ENCODE measurements at places on chromosomes 2 and 18. TPM values are rescaled to one million over a fixed set of nuclear protein-coding genes. Genes with fewer than 3 reads are reported as not detected.

DNA sequence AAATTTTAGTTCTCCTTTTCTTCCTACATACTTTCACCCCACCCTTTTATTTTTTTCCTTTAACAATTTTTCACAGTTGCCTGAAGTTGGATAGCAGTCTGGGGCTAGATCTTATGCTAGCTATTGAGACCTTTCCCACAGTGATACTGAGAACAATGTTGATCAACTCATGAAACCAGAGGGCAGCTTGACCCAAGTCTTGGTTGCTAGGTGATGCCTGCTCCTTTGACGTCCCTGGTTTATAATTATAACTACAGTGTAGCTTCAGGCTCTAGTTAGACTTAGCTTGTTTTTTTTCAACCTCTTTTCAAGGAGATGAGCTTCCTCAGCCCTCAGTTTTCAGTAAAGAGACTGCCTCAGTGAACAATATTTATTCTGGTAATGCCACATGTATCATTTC is 648.5 kb downstream of the IRS1 start:
- DNase-seq: no peak

DNA sequence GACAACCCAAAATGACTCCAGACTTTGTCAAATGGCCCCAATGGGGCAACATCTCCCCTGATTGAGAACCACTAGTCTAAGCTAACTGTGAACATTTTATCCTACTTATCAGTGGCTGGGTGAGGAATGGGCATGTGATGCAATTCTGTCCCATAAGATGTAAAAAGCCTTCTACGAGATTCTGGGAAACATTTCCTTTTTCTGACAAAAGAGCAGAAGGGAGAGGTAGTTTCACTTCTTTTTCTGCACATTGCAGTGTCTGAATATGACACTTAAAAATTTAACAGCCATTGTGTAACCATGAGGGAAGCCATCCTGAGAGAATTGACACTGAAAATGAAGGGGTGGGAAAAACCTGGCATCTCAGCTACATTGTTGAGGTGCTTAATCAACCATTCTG is 17.3 kb upstream of the MARCHF4 start:
- DNase-seq: no peak

GRCh38 chr2:177261116-177262060 is 3.1 kb downstream of the NFE2L2 start:
- DNase-seq: no peak

The ANKRD30B gene
- polyA plus RNA-seq: 0.05 TPM

- no peak for DNase-seq
Measured at GRCh38 chr2:237196409-237196808, 110.7 kb downstream of the COPS8 start.

- no peak for DNase-seq
Measured at GRCh38 chr2:145806546-145806945, 1286.6 kb upstream of the ZEB2 start.

DNA sequence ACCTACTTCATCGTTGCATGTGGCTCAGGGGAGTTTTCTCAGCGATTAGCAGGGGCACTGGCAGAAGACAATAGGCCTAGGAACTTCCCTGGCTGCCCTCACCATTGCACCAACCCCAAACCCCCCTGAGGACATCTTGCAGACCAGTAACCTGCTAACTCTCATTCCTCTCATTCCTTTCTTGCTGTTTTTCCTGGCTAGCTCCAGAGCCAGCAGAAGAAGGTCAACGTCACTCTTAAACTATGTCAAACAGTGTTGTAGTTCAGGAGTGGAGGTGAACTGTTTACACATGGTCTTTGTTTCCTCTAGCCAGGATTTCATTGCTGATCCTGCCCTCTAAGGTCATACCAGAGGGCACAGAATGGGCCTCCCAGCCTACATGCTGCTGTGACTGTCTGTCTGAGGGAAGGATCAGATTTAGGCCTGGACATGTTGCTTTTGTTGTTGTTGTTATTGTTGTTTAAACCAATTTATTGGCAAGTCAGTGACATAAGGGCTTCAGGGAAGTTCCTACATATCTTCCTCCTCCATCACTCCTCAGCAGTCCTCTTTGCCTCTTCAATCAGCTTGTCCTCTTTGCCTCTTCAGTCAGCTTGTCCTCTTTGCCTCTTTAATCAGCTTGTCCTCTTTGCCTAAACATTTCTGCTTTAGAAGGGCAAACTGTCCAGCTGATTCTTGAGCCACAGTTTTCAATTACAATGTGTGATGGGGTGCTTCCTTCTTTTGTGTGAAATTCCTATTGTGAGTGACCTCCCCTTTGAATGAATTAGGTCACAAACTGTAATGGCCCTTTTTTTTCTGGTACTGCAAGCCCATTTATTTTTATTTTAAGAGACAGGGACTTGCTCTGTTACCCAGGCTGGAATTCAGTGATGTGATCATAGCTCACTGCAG is 471.9 kb upstream of the TNP1 start:
- DNase-seq: peak; percentile 45

- DNase-seq: no peak
Measured at GRCh38 chr18:7561909-7562460, 5.1 kb upstream of the PTPRM start.

The CGREF1 gene
- 4.8 TPM for polyA plus RNA-seq

DNA sequence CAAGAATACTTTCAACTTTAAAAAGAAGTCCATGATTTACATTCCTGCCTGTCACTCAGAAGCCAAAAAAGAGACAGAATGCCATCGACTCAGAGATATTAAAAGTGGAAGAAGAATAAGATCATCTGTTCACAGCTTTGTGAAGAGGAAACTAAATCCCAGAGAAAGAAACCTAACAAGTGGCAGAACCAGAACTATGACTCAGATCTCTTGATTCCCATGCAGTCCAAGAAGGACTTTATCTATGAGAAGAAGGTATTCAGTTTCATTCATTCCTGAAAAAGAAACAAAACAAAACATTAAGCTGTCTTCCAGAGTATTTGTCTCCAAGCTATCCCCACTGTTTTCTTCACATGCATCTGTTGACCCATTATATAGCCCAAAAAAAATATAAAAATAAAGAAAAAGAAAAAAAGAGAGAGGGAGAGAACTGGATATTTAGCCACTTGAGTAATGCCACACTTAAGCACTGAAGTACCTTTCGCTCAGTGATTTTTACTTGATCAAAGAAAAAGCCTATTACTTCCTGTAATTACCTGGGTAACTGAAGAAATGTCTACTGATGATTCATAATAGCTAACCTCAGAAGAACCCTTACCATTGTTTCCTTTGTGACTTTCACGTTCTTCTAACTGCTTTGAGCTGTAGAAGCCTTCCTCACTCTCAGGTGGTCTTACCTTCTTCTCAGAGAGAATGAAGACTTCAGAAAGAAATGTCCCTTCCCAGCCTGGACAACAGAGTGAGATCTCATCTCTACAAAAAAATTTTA is 17.7 kb upstream of the AKAIN1 start:
- no peak for DNase-seq

GRCh38 chr18:78813936-78814710 is 165.5 kb upstream of the SALL3 start:
- no peak for DNase-seq

DNA sequence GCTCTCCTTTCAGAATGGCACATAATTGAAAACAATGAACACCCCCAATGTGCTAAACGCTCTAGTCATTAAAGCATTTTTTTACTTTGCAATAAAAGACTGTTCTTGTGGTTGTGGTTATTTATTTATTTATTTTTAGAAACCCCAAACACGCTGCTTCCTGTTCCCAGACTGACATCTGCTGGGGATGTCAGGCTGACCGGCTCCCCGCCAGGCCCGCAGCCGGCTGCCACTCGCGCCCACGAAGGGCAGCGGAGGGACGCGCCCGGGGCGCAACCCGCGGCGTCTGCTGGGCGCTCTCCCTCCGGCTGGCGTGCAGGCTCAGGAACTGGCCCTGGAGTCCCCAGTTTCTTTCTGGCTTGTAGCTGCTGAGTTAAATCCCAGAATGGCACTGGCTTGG is 83.1 kb upstream of the SP3 start:
- no peak for DNase-seq

DNA sequence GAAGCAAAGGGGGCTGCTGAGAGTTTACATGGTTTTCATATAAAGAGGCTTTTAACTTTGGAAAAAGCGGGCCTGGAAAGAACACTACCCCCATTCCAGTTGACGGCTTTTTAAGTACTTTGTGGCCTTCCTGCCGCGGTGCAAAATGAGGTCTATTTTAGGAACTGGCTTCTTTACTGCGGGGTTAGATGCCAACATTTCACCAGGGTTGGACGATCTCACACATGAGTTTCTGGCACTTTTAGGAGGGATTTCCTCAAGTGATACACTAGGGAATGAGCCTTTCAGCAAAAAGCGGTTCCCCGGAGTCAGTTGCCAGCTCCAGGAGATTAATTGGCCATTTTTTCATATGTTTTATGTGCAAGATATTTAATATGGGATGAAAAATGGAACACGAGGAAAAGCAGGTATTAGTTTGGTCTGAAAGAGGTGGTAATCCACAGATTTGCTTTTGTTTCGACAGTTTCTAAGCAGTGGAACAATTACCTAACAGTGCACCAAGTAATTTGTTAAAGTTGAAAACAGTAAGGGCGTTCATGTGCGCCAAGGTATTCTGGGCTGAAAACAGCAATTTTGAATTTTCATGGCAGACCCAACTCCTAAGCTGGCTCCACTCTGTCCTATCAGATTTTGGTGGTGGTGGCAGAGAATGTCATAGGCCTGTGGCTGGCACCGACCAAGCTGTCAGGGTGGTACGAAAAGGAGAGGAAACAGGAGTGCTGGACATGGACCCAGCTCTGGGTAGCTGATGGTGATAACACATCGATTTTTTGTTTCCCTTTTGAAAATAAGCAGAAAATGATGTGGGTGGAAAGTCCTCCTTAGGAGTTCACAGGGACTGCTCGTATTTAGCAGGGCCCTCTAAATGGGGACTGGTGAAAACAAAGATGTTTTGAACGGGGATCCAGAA is 55.6 kb upstream of the FZD5 start:
- no peak for DNase-seq

- no peak for DNase-seq
Measured at GRCh38 chr18:48866028-48866733, 84.6 kb downstream of the SMAD7 start.

DNA sequence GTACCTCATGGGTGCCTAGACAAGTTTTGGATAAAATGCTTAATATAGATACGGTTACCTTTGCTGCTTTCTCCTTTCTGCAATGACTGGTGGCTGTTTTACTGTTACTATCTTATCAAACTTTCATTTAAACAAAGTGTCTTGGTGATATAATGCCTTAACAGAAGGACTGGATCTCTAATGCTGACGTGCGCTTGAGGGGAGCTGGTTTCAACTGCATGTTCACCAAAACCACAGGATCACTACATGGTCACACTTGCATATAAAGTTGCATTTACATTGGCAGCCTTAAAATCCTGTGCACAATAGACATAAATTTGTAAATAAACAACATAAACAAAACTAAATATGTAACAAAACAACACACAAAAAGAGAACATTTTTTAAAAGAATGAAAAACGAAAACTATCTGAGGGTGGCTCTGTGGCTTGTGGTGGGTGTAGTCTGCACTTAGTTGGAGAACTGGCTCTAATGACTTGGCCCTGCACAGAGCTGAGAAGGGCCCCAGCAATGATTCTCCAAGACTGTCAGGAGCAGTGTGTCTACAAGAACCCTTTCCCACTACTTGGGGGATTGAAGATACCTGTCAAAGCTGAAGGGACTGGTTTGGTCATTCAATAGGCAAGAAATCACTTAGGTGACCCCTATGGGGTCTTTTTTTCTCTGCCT is 135.5 kb downstream of the UXS1 start:
- DNase-seq: no peak

The PRKRA gene
- polyA plus RNA-seq: 30.4 TPM

DNA sequence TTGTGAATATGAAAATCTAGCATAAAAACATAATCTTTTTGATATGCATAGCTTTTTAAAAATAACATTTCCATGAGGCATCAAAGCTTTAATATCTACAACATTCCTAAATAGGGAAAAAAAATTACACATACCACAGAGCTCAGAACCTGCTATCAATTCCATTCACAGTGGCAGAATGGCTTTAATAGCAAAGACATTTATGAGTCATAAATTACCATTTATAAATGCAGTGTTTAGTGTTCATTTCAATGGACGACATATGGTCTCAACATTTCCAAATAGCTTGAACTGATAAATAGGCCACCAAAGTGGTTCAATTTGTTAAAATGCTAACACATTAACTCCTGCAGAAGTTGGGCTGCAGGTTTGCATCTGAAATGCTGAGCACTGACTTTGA is 600.6 kb upstream of the SETBP1 start:
- DNase-seq: no peak

DNA sequence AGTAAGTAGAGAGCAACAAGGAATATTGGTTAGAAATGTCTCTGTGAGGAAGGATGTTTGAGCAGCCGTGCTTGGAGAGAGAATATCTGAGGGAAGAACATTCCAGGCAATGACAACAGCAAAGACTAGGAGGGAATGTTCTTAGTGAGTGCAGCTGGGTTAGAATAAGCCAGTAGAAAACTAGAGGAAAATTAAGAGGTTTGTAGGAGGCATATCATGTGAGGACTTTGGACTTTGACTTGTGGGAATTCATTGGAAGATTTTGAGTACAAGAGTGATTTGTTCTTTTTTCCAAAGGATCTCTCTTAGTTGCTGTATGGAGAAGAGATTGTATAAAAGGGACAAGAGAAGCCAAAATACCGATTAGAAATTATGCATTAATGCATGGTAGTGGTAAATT is 47.2 kb downstream of the PPM1B start:
- DNase-seq: no peak

The ADAM23 gene
- 1.7 TPM for polyA plus RNA-seq

DNA sequence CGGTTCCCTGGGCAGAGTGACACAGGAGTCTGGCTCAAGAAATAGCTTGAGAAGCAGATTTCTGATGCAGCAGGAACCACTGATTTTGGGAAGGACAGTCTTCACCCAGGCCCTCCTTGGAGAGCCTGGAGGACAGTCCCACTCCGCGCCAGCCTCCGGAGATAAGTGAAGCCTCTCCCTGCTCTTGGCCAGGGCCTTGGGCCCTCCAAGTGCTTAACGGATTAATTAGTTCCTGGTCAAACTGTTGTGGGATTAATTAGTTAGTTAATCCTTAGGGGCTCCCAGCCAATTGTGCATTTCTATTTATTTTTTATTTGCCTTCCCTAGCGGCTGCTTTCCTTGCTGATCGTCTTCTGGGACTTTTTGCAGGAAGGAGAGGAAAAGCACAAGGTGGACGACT is 19.6 kb downstream of the CPLX4 start:
- DNase-seq: no peak
